Tongue (tissue), 3 donors: ENCODE measurements at places on chromosomes 4 and X. TPM values are rescaled to one million over a fixed set of nuclear protein-coding genes. Genes with fewer than 3 reads are reported as not detected.

DNA sequence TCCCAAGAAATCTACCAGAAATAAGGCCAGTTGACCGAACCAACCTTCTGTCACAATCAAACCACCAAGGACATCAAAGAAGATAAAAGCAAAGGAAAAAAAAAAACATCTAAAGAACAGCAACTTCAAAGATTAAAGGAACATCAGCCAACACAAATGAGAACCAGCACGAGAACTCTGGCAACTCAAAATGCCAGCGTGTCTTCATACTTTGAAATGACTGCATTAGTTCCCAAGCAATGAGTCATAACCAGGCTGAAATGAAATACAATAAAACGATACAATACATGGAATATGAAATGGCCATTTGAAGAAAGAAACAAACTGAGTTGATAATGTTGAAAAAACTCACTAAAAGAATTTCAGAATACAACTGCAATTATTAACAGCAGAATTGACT lies 611.6 kb upstream of the GRIA3 start:
- no peak for DNase-seq

GRCh38 chrX:71618303-71618721 lies at the start of gene CXCR3:
TSS of gene CXCR3 (minus strand) at chrX:71618511. CDS start at chrX:71618449, 62 bp downstream.
- DNase-seq: no peak

DNA sequence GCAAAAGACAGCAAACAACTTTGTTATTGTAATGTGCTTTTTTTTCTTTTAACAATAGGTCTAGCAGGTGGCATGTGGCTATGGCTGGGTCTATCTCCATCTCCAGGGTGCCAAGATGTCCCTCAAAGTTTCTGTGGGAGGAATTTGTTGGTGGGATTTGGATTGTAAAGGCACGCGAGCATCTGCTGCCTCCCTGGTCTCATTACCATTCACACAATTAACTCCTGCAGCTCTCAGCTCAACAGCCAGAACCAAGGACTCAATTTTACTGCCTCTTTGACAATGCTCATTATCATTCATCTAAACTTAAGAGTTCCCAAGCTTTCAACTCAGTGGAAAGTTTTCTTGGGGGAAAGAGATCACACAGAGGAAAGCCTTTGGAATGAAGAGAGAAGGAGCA lies 10.9 kb upstream of the PCDH18 start:
- no peak for DNase-seq

DNA sequence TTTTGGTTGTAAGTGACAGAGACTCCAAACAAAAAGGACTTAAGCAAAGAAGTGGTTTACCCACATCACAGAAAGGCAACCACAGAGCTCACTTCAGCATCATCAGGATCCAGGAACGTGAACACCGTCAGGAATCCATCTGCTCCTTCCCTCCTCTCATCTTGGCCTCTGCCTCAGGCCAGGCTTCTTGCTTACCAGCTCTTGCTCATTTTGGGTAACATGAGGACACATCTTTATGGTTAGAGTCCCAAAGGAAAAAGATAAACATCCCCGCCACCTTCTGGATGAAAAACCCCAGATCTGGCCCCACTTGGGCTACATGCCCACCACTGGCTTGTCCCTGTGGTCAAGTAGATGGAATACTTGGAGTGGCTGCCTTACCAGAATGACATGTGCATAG lies 176.8 kb upstream of the RPL34 start:
- DNase-seq: no peak

GRCh38 chrX:1686642-1687041 lies 71.8 kb downstream of the ASMT start:
- no peak for DNase-seq

GRCh38 chr4:108703370-108703769 lies 53.0 kb downstream of the OSTC start:
- DNase-seq: no peak

GRCh38 chrX:45710081-45710801 lies 509.6 kb upstream of the DIPK2B start:
- no peak for DNase-seq

ENPP6 gene
- 5.5 TPM for total RNA-seq

SPATA18 gene
- total RNA-seq: 3.6 TPM
